ENCODE measurements at places on chromosomes 12 and 14.

DNA sequence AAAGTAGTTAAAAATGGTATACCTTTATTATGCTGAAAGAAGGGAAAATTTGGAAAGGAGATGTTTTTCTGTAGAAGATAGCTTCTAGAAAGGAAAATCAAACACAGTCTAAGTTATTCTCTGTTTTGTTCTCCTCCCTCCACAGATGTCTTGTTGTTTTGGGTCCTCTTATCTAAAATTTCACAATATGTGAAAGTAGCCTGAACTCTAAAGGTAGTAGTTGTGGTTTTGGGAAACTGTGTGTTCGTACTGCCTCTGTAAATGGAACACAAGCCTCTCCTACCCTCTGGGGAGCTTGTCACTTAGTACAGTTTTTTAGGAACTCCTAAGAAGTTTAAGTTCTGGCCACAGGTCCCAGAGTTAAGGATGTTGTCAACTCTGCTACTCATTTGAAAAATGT, 112.6 kb downstream of the CRADD start:
- no peak for DNase-seq

DNA sequence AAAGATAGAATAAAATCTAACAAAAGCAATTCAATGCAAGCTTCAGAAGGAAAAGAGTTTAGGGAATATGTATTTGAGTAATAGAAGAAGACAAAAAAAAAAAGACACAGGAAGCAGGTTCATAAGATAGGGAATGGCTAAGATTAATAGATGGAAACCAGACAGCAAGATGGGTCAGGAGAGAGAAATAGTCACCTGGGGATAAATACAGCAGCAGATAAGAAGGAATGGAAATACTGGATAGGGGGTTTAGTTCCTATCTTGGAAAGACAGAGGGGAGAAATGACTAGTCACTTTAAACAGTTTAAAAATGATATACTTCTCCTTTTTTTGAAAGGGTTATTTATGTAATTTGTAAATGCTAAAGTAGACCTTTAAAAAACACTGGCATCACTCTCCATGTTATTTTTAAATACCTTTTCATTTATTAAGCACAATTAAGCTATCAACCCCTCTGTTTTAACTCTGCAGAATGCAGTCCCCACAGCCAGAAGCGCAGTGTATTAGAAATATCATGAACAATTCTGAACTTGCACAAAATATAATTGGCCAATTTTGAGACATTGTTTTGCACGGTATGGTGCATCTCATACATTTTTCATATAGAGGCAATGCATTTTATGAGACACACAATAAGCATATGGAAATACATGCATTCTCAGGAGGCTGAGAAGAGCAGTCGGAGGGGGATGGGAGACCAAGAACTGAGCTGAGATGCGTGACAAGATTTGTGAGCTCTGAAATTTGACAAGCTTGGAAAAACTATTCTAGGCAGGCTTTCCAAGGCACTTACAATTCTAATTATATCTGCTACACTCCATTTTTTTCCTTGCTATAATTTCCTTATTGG, 303.4 kb upstream of the PRICKLE1 start:
- no peak for DNase-seq

DNA sequence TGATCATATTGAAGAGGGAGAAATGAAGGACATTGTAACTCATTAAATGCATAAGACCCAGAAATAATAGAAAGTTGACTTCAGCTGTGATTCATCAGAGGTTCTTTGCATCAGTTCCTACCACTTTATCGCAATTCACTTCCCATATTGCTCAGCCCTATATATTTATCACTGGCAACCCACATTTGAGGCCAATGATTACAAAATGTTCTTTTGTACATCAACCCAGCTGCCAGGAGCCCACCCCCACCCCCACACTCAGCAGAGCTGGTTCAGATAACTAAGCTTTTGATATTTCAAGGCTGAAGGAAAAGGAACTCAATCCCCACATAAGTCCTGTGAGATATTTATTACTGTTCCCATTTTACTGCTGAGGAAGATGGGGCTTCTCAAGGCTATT, 51.2 kb upstream of the TMPO start:
- DNase-seq = no peak

GRCh38 chr12:55631733-55632132, 5.0 kb upstream of the OR10P1 start:
- DNase-seq = no peak

DNA sequence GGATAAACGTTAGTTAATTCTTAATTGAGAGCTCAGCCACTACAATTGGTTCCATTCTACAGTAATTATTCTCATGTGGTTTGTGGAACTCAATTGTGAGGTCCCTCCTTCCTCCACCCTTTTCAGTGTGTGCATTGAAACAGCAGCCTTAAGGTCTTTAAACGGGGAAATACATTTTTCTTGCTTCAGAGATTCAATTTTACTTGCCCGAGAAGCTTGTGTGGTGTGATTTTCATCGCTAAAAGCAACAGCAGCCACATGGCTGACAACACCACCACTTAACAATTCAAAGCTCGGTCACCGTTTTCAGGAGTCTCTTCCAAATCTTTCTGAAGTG, 733 bp upstream of the PPFIBP1 start:
- no peak for DNase-seq

GRCh38 chr12:117013726-117014125, 85.5 kb downstream of the TESC start:
- DNase-seq = no peak

GRCh38 chr12:78331181-78331580, 500.5 kb downstream of the NAV3 start:
- DNase-seq = no peak

- DNase-seq = no peak
Measured at GRCh38 chr12:42422785-42423184, 96.8 kb downstream of the PPHLN1 start.

DNA sequence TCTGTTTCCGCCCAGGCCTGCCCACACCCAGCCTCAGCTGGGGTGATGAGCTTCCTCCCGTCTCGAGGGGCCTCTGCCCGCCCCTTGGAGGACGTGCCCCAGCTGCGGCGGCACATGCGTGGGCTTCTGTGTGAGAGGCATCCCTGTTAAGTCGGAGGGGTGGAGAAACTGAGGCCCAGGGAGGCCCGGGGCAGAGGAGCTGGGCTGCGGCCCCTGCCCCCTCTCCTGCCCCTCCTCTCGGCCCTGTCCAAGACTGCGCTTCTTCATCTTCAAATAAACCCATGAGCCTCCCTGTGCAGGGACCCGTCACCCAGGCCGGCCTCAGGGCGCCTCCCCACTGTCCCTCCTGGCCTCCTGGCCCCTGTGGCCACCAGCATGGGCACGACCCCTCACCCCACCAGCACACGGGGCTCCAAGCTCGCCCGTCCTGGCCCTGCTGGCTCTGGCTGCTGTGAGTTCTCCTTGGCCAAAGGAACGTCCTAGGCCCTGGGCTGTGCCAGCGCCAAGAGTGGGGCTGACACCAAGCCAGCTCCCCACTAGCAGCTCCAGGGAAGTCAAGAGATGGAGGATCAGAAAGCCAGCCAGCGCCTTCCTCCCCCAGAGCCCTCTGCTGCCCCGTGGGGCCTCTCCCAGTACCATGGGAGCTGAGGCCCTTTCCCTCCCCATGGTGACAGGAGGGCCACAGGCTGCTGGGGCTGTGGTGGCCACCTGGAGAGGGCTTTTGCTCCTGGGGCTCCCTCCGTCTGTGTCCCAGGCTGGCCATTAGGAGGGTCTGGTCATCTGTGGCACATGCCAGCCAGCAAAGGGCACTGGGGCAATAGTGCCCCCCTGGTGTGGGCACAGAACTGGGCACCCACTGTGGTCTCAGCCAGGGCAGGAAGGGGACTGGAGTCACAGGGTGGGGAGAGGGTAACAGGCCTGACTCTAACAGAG, 180.4 kb downstream of the KIF26A start:
- no peak for DNase-seq
